Activated T-cell treated with anti-CD3 and anti-CD28 coated beads, Interleukin-2, amount 50 U/mL, for 48 hours (primary cell): ENCODE measurements at places on chromosomes 4 and X.

GRCh38 chrX:23134136-23134535, 134.4 kb downstream of the DDX53 start:
- DNase-seq: no peak

- no peak for DNase-seq
These were observed 70.1 kb downstream of the BMP2K start for GRCh38 chr4:78846258-78846657.

- no peak for DNase-seq
These were observed 34.1 kb downstream of the SMPX start for GRCh38 chrX:21723814-21724213.

DNA sequence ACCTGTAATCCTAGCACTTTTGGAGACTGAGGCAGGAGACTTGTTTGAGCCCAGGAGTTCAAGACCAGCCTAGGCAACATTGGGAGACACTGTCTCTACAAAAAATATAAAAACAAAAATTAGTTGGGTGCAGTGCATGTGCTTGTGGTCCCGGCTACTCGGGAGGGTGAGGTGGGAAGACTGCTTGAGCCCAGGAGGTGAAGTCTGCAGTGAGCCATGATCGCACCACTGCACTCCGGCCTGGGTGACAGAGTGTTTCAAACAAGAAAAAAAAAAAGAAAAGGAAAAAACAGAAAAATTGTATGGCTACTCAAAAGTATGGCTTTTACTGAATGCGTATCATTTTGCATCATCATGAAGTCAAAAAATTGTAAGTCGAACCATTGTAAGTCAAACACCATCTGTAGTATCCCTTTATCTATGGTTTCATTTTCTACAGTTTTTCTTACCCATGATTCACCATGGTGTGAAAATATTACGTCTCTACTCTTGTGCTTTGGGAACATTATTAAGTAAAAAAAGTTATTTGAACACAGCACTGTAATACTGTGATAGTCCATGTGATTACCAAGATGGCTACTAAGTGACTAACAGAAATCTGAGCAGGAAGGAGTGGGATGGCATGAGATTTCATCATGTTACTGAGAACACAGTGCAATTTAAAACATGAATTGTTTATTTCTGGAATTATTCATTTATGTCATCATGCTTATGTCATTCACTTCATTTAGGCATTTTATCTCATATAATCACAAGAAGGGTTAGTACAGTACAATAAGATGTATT, 26.5 kb upstream of the MANBA start:
- no peak for DNase-seq

DNA sequence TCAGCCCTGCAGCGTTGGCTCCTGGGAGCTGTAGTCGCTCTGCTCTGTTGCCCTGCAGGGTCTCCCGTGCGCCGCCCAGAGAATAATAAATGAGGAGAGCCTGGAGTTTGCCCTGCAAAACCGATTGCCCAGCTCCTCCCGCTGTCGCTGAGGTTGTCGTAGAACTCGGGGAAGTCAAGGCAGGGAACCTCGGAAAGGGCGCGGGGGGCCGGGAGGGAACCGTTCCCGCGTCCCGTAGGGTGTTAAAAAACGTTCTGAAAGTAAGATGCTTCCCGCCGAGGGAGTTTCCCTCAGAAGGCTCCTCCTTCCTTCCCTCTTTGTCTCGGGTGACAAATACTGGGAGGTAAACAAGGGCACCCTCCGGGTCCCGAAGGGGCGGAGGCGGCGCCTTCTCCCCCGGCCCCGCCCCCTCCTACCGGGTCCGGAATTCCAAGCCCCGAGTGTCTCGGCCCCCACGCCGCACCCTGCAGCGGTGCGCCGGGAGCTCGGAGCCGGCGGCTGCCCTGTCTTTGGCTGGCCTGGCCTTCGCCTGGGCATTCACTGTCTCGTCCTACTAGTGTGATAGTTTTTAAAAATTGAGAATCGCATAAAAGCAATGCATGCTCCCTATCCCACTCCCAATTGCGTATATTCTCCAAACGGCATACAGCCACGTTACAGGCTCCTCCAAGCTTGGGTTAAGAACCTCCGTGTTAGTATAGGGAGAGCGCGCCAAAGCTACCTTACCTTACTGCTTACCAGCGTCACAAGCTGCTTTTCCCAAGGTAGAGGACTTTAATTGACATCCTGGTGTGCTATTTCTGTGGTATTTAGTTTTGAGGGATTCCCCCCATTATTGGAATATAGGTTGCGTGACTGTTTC, 964 bp upstream of the HMGB2 start:
- no peak for DNase-seq

DNA sequence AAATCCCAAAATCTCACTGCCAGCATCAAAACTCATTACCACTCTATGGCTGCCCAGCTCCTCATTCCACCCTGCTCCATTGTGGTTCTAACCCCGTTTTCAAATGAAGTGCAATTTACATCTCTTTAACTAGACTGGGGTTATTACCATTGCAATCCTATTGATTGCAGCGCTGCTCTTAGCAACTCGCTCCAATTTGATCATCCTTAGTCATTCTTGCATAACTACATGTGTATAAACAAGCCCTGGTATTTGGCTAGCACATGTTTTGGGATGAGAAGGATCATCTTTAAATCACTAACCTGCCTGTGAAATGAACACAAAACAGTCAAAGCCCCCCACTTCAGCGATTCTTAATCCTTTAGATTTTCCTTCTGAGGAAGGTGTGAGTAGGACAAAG, 340.1 kb upstream of the PPARGC1A start:
- no peak for DNase-seq

- no peak for DNase-seq
These were observed 315.7 kb upstream of the SPOCK3 start for GRCh38 chr4:167550021-167550420.

DNA sequence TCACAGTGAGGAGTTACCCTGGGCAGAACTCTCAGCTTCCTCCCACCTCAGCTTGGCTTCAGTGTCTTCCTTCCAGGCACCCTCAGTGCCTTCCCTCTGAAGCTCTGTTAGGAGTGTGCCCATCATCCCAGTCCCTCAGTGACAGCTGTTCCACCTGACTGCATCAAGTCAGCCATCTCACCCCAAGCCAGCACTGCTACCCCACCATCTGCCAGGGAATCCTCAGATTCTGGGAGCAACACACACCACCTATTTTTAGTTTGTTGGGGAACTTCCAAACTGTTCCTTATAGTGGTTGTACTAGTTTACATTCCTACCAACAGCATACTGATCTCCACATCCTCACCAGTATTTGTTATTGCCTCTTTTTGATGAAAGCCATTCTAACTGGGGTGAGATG, 182.9 kb downstream of the RELL1 start:
- DNase-seq: no peak

GRCh38 chrX:153766871-153767673, 3.0 kb downstream of the PLXNB3 start:
- DNase-seq: no peak

DNA sequence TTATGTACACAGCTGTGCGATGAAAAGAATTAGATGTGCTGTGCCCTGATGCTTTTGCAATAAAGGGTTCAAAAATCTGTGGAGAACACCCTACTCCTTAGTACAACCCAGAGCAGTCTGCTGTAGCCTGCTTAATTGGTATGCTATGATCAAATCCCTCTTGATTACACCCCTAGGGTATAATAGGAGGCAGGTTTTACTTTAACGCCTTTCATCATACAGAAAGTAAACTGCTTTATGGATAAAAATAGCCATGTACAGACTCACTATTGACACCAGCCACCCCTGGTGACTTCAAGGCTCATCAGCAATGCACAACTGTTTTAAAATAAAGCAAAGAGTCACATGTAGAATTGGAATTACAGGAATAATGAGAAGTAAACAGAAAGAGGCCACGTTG, 315.3 kb downstream of the DMD start:
- no peak for DNase-seq

DNA sequence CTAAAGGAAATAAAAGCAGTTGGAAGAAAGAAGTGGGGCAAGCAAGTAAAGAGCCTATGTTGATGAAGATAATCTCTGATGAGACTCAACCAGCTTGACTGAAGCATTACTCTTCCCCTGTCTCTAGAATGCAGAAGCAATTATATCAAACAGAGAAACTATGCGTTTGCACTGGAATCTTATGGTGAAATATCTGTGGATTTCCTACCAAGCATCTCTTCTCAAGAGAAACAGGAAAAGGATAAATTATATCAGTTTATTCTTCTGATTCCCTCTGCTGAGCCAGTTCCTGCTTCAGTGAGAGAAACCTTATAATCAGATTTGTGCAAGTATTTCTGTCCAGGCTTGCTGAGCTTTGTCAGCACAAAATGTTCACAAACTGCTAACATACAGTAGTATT, 316.7 kb upstream of the SLC7A11 start:
- DNase-seq: no peak

DNA sequence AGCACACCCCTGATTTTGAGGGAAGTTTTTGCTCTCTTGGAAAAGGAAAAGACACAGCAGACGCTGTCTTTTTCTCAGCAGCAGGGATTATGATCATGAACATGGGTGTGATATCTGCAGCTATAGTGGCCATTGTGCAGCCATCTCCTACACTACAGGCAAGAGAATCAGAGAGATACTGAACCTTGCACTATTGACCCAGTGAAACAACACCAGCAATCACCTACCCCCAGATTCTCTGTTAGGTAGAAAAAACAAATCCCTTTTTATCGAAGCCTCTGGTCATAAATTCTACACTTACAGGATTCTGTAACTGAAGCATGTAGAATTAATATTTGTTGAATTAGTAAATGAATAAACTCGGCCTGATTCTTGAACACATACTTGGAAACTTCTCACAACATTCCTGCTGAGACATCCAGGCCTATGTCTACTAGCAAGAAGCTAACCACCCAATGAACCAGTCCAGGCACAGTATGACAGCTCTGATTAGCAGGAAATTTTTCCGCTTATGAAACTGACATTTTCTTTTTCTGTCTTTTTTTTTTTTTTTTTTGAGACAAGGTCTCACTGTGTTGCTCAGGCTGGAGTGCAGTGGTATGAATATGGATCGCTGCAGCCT, 5.0 kb upstream of the AFAP1 start:
- no peak for DNase-seq

DNA sequence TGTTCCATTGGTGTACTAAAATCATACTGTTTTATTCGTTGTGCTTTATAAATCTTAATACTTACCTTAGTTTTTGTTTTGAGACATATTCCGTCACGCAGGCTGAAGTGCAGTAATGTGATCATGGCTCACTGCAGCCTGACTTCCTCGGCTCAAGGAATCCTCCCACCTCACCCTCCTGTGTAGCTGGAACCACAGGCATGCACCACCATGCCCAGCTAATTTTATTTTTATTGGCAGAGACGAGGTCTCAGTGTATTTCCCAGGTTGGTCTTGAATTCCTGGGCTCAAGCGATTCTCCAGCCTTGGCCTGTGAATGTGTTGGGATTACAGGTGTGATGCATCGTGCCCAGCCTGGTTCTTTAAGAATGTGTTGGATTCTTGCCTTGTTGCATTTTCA, 24.4 kb upstream of the DCK start:
- no peak for DNase-seq

DNA sequence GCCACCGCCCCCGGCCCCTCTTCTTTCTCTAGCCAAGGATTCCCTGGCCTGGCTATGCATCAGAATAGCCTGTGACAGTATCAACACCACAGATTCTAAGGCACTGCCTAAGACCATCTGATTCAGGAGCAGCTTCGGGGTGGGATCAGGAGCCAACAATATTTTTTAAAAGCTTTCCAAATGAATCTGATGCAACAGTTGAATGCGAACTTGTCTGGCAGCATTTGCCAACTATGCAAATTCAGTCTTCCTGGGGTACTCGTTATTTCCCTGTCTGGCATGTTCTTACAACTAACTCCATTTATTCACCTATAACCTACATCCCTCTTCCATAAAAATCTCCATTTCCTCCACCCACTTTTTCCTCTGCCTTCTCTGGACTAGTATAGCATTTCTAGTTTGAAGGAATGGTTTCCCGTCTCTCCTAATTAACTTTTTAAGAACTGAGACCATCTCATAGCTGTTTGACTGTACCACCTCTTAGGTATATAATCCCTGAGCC, 36.2 kb upstream of the UGDH start:
- no peak for DNase-seq

DNA sequence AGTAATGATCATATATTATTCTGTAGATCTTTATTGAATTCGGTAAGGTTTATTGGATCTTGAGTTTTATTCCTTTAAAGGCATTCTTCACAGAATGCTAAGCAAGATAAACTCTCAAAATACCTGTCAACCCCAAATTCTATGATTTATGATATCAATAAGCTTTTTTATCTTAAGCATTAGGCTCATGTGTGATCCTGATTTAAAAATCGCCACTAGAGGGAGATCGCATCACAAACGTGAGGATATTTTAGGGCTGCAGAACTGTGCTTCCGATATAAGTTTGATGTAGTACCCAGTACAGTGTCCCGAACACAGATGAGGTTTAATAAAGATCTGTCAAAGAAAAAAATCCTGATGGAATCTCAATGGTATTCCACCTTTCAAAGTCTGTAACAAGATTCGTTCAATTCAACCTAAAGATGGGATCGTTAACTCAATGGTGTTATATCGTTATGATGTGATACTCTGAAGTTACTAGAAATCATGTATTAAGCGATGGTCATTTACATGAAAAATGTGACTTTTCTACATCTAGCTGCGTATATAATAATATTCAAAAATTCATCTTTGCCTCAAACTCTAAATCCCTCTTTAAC, 169.0 kb downstream of the CORIN start:
- no peak for DNase-seq
